Large intestine (tissue), 12 donors: ENCODE measurements at places on chromosomes 6 and 20. TPM values are rescaled to one million over a fixed set of nuclear protein-coding genes. Genes with fewer than 3 reads are reported as not detected.

Gene EPHA7
- 6.5 TPM for polyA plus RNA-seq

Gene CFAP206
- 0.15 TPM for polyA plus RNA-seq

Gene CDSN
- polyA plus RNA-seq: not detected

Gene KDM1B
- 11.4 TPM for polyA plus RNA-seq

Gene TMEM74B
- 58.5 TPM for polyA plus RNA-seq

Gene OPRM1
- 0.67 TPM for polyA plus RNA-seq

Gene SLPI
- 20.1 TPM for polyA plus RNA-seq

Gene TPD52L1
- polyA plus RNA-seq: 53.4 TPM

Gene SNAP25
- 25.6 TPM for polyA plus RNA-seq

Gene MUCL3
- polyA plus RNA-seq: 0.04 TPM

Gene C6orf15
- not detected for polyA plus RNA-seq

Gene OR2B6
- 0.07 TPM for polyA plus RNA-seq

GRCh38 chr6:147750413-147750812, 241.9 kb downstream of the SAMD5 start:
- no peak for DNase-seq

- DNase-seq: no peak
Measured at GRCh38 chr6:91822581-91822980, 1235.7 kb upstream of the MAP3K7 start.

DNA sequence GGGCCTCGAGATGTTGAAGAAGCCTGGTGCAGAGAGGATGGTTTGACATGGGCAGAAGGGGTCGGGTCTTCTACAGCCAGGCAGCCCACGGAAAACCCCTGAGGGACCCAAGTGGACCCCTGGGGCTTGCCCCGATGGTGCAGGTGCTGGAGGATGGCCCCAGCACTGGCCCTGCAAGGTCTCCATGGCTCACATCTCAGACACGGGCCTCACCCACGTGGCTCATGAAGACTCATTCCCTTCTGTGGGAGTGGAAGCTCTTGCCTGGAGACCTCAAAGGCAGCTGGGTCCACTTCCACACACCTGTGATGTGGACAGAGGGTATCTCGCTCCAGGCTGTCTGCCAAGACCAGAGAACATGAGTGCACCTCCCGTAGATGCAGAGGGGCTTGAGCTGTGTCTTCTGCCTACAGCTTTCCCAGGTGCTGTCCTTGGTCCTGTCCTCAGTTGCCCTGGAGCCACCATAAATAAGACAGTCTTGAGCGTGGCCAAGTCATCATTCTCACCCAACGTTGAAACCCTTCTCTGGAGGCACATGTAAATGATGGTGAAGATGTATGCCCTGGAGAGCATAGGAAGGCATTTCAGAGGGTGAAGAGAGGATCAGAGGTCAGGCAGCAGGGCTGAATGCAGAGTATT, 108.0 kb downstream of the SYNDIG1 start:
- no peak for DNase-seq

- DNase-seq: no peak
Measured at GRCh38 chr6:164859816-164860215, 449.6 kb downstream of the C6orf118 start.

GRCh38 chr6:36563237-36563927, 16.1 kb upstream of the STK38 start:
- DNase-seq: no peak

DNA sequence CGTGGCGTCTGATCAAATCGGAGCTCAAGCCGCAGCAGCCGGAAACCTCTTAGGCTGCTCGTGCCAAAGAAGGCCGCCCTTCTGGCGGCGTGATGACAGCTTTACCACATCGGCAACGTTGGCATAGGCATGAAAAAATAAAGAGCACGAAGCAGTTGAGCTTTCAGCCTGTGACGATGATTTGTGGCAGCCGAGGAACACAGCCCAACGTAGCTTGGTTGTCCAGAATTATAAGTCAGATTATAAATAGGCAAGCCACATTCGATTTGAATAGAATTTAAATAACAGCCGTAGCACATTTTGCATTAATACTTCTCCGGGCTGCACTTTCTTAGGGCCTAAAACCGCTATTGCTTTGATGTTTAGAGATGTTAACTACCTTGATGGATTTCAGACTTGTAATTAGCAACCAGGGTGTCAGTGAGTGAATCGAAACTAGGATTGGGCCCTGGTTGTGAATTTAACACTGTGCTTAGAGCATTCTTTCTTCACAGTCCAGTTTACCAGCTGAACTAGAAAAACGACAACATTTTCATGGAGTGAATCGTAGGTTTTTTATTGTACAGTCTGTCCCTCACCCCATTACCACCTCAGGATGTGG, 864 bp upstream of the BCLAF1 start:
- DNase-seq: peak; percentile 64

GRCh38 chr6:44096612-44097011, 30.6 kb downstream of the MRPL14 start:
- DNase-seq: peak; percentile 77

DNA sequence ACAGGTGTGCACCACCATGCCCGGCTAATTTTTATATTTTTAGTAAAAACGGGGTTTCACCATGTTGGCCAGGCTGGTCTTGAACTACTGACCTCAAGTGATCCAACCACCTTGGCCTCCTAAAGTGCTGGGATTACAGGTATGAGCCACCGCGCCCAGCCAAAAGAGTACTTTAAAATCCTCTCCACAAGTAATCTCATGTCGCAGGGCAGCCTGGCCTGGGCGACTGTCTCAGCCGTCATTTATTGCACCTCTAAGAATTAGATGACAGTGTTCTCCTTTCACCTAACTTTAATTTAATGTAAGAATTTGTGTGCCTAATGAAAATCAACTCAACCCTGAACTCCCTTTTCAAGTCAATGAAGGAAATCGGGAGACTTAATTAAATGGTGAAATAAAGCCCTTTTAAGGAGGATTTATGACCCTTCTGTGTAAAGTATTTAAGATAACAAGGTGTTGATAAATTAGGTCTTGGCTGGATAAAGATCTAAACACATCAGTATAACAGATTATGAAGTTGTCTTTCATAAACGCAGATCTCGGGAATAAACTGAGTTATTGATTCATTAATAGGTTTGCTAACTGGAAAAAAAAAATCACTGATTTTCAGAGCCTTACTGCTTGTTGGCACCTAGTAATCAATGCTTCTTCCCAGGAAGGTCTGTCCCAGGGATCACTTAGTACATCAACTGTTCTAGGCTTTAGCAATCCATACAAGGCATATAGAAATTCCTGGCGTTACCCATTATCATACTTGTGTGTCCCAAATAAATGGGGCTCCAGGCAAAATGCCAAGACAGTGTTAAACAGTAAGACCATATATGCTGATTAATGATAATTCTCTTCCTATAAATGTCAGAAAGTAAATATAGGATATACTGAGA, 209.3 kb downstream of the GMDS start:
- DNase-seq: no peak

DNA sequence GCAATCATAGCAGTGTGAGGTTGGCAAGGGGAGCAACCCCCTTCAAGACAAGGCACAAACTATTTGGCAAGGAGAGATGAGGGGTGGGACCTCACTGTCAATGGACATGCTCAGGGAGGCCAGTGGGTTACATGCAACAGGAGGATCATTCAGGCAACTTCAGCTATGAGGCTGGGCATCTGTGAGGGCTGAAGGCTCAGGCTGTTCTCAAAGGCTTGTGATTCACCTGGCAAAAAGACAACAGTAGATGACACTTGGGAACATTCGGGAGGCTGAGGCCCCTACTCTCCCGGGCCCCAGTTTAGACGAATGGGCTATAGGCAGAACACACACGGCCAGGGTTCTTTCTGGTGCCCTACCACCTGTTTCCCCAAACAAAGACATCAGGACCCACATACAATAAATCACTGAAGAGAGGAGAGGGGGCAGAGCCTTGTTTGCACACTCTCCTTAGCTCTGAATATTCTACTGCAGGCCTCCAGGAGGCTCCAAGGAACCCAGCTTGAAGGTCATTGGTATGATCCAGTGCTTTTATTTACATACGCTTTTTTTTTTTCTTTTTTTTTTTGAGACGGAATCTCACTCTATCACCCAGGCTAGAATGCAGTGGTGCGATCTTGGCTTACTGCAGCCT, 7.9 kb downstream of the TUBB start:
- no peak for DNase-seq

- DNase-seq: peak; percentile 91
Measured at GRCh38 chr6:142845624-142846458, 99.1 kb downstream of the HIVEP2 start.

GRCh38 chr6:3957321-3957720, 108.1 kb downstream of the FAM50B start:
- no peak for DNase-seq

DNA sequence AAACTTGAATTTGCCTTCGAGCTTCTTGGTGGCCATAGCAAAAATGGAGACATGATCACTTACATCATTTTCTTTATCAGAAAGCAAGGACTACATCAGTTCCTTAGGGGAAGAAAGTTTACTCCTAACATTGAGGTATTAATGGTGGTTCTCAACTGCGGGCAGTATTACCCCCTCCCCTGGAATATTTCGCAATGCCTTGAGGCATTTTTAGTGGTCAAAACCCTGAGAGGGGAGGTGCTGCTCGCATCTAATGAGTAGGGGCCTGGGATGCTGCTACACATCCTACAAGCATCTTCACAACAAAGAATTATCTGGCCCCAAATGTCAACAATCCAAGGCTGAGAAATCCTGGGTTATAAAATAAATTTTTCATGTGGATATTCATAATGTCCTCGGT, 222.2 kb upstream of the TSHZ2 start:
- no peak for DNase-seq

DNA sequence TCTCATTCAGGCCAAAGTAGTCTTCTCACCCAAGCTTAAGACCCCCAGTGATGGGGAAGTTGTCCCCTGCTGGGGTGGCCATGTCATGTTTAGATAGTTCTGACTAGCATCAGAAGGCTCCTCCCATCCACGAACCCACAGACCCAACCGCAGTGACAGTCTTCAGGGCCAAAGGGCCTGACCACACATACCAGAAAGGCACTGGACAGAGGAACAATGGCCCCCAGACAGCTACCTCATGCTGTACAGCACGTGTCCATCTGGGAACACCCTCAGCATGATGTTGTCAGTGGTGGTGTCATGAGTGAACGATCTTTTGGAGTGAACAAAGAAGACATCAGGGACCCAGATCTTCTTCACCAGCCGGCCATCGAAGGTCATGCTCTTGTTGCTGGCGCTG, 46.3 kb downstream of the GABRR2 start:
- no peak for DNase-seq

- DNase-seq: no peak
Measured at GRCh38 chr6:29602564-29603361, 17.8 kb downstream of the OR2H2 start.

- DNase-seq: no peak
Measured at GRCh38 chr6:8321671-8322404, 113.5 kb downstream of the SLC35B3 start.

DNA sequence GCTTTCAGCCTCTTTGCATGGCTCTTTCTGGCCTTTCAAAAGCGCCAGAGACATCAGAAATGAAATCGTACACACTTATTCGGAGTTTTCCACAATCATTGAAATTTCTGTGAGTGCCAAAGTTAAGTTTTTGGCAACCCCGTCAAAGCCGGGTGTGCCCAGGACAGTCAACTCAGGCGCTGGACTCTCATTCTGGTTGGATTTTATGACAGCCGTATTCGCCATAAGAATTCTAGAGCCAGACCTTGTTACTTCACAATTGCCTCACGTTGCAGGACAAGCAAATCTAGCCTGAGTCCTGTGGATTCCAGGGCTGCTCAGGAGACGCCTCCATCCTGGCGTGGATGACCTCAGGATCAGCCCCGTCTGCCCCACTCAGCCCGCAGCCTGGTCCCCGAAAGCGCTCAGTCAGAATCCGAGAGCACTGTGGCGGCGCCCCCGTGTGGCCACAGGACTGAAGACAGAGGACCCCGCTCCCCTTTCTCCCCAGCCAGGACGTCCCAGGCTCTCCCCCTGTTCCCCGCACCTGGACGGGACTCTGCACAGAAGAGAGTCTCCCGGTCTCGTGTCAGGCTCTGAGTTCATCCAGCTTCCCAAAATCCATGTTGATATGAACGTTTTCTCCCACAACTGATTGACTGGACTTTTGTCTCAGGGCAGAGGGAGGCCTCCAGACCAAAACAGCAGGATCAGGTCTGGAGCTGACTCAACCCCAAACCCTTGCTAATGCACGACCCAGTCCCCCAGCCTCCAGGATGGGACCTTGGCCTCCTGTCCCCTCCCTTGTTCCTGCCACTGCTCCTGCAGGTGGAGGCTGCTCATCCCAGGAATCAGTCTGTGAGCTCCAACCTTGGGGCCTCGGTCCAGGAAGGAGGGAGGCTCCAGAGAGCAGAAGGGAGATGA, 38.2 kb downstream of the MICA start:
- DNase-seq: peak; percentile 39

GRCh38 chr6:2900821-2901644, 2.1 kb downstream of the SERPINB9 start:
- no peak for DNase-seq

DNA sequence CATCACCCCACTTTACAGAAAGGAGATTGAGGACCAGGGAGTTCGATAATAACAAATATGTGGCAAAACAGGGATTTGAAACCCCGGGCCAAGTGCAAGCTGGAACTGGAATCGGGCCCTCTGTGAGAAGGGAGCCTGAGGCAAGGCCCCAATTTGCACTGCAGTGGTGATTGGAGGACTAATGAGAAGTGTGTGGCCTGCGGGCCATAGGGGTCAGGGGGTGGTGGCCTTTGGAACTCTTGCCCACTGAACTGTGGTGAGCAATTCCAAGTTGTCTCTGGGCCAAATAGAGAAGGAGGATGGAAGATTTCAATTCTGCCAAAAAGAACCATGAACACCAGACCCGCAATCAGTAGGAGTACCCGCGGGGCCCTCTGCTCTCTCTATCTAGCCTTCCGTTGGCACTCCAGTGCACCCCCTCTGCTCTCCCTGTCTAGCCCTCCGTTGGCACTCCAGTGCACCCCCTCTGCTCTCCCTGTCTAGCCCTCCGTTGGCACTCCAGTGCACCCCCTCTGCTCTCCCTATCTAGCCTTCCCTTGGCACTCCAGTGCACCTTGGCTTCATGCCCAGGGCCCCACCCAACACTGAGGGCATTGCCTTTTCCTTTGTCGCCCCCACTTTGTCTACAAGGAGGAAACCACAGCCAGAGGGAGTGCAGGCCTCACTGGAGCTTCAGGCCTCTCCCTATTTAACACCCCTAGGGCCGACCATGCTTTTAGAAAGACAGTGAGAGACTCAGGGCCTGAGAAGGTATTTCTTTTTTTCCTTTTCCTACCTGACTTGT, 6.0 kb upstream of the PTPRA start:
- no peak for DNase-seq

- no peak for DNase-seq
Measured at GRCh38 chr6:125356884-125357283, 55.1 kb upstream of the HDDC2 start.
